ENCODE measurements at places on chromosomes 13 and 19.

- DNase-seq: peak; percentile 86
Measured at GRCh38 chr19:18415178-18415867, 3.9 kb upstream of the SSBP4 start.

- no peak for DNase-seq
Measured at GRCh38 chr13:39965309-39965708, 309.8 kb downstream of the COG6 start.

DNA sequence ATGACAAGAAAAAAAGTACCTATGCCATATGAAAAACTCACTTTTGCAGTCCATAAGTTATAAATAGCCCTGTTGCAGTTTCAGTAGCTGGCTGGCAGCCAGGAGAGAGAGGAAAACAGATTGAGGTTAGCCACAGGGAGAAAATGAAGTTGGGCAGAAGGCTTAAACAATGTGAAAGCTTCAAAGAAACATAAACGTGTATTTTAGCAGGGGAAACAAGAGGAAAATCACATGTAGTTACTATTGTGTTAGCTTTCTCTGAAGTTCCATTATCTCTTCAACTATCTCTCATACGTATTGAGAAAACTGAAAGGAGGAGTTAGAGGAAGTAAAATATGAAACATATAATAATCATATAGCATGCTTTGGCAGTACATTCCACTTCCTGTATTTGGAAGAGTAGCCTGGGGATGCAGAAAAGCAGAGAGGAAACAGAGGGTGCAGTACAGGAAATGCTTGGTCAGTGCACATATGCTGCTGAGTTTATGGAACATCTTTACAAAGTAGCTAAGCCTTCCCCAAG lies 1551.1 kb downstream of the EFNB2 start:
- peak; percentile 52 for DNase-seq

DNA sequence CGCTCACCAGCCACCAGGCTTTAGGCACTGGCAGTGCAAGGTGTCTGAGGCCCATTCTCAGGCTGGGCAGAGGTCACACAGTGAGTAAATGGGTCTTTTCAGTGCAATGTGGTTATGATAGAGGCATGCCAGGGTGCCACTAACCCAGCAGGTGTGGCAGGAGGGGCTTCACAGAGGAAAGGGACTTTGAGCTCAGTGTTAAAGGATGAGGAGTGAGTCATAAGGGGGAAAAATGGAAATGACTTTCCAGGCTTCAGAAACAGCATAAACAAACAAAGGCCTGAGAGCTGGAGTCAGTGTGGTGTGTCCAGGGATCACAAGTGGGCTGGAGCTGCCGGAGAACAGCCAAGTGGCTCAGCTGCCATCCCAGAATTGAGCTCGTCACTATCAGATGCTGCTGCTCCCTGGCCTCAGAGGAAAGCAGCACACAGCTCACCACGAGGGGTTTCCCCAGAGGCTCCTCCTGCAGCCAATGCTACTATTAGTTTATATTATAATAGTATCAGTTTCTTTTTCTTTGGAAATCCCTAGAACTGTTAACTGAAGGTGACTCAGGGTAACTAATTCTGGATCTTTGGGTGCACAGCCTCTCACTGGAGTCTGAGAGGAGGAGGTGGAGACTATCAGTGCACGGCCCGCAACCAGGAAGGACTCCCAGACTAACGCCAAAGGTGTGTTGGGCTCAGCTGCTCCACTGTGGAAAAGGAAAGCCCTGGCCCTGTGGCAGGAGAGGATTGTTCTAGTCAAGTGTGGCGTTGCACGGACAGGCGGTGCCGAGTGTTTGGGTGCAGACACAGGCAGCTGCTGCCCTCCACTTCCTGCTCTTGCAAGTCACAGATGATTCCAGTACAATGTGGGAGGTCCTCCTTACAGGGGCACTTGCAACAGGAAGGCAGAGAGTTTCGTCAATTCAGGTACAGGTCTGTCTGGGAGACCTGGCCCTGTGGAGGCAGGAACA lies 39.5 kb downstream of the DHRS12 start:
- DNase-seq: peak; percentile 1

- DNase-seq: no peak
Measured at GRCh38 chr19:49436381-49437017, 4.8 kb downstream of the SLC17A7 start.

GRCh38 chr13:73934215-73934641 lies 200.0 kb downstream of the KLF12 start:
- no peak for DNase-seq

GRCh38 chr19:33509774-33510173 lies 11.8 kb downstream of the PEPD start:
- DNase-seq: no peak

DNA sequence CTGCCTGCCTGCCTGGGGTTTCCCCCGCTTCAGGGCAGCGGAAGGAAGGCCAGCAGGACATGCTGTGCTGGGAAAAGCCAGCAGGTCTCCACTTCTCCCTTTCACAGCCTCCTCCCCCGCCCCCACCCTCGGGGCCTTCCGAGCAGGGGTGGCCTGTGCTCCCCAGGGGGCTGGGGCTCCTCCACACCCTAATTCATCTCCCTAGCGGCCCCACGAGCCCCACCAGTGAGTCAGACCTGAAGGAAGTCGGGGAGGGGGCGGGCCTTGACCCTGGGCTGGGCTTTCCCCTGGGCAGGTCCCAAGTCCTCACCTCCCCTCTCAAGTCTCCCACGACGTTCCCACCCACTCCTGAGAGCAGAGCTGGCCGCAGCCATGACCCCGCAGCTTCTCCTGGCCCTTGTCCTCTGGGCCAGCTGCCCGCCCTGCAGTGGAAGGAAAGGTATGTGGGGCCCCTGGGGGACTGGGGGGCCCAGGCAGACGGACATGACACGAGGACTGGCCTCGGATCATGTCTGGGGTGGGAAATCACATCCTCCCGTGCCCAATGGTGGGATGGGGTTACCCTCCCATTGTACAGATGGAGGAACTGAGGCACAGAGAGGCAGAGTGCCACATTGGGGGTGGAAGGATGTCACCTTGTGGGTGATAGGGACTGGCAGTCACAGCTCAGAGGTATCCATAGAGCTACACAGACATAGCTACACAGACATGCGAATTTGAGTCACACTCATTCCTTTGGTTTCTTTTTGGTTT lies at the start of gene EBI3:
EBI3 (plus strand) TSS at position 345 of the 753 bp plus-strand sequence; CDS start at position 373, 28 bp downstream.
- DNase-seq: peak; percentile 31
